ENCODE measurements at places on chromosomes 5 and 9.

GRCh38 chr5:179214678-179215077 is 130.6 kb downstream of the ADAMTS2 start:
- H3K27me3 ChIP-seq, result no peaks in the 10 kb centered on the region
- H3K36me3 ChIP-seq, result no peaks in the 10 kb centered on the region
- no peak overlapping the region for H3K4me3 ChIP-seq
- peaks cover 4% of the 10 kb centered on the region for H3K4me1 ChIP-seq
- DNase-seq, result no peak

- H3K4me3 ChIP-seq, result no peak overlapping the region
- no peaks in the 10 kb centered on the region for H3K4me1 ChIP-seq
- no peak for DNase-seq
- H3K27ac ChIP-seq, result no peak overlapping the region
- no peaks in the 10 kb centered on the region for H3K36me3 ChIP-seq
Measured at GRCh38 chr5:10660720-10661387, 97.0 kb downstream of the ANKRD33B start.

DNA sequence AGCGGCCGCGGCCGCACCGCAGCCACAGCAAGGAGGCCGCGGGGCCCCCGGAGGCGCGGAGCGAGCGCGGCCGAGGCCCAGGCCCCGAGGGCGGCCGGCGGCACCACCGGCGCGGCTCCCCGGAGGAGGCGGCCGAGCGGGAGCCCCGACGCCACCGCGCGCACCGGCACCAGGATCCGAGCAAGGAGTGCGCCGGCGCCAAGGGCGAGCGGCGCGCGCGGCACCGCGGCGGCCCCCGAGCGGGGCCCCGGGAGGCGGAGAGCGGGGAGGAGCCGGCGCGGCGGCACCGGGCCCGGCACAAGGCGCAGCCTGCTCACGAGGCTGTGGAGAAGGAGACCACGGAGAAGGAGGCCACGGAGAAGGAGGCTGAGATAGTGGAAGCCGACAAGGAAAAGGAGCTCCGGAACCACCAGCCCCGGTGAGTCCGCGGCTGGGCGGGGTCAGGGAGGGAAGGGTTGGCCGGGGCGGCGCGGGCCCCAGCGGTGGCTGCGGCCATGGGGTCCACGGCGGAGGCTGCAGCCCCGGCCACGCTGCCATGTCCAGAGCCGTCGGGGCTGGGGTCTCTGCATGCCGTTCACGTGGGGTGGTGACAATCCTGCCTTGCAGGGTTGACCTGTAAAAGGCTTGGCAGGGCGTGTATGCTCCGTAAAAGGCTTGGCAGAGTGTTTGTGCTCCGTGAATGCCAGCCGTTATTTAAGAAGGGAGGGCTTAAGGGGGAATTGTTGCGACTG is 146.0 kb downstream of the CACNA1B start:
- DNase-seq, result no peak
- no peaks in the 10 kb centered on the region for H3K36me3 ChIP-seq
- no peaks in the 10 kb centered on the region for H3K4me1 ChIP-seq

DNA sequence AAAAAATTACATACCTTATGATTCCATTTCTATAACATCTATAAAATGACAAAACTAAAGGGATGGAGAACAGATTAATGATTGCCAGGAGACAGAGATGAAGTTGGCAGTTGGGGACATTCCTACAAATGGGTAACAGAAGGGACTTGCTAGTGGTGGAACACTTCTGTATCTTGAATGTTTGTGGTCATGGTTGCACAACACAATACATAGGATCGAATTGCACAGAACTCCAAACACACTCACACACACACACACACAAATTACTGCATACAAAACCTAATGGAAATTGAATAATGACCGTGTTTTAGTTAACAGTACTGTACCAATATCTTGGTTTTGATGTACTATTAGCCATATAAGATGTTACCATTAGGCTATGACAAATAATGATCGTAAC is 330.7 kb upstream of the POU5F2 start:
- H3K27me3 ChIP-seq, result no peaks in the 10 kb centered on the region
- no peak for DNase-seq
- H3K4me1 ChIP-seq, result no peaks in the 10 kb centered on the region
- no peak overlapping the region for H3K4me3 ChIP-seq

- H3K36me3 ChIP-seq, result no peaks in the 10 kb centered on the region
- no peak overlapping the region for H3K4me3 ChIP-seq
- no peak overlapping the region for H3K27ac ChIP-seq
- no peak for DNase-seq
- H3K27me3 ChIP-seq, result no peaks in the 10 kb centered on the region
Measured at GRCh38 chr9:126413391-126414068, 86.9 kb downstream of the MVB12B start.

GRCh38 chr9:135751501-135751900 is 49.5 kb downstream of the KCNT1 start:
- no peak for DNase-seq
- H3K27me3 ChIP-seq, result no peaks in the 10 kb centered on the region
- no peaks in the 10 kb centered on the region for H3K4me1 ChIP-seq
- no peaks in the 10 kb centered on the region for H3K36me3 ChIP-seq

DNA sequence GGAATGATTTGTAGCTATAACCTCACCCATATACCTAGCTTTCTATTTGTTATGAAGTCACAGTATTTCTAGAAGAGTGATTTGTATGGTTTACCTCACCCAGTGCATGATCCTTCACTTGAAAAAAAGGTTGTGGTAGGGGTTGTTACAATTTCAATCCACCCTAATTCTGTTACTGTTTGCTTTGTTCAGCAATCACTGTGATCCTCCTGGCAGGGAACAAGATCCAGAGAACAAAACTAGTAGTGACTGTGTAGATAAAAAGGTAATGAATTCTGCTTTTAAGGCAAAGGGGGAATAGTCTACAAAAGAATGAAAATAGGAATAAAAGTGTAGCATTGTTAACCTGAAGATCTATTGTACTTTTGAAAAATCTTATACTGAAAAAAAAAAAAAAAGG is 191.3 kb upstream of the SH3GL2 start:
- H3K4me1 ChIP-seq, result no peaks in the 10 kb centered on the region
- H3K27ac ChIP-seq, result no peak overlapping the region
- DNase-seq, result no peak
- H3K27me3 ChIP-seq, result no peaks in the 10 kb centered on the region

DNA sequence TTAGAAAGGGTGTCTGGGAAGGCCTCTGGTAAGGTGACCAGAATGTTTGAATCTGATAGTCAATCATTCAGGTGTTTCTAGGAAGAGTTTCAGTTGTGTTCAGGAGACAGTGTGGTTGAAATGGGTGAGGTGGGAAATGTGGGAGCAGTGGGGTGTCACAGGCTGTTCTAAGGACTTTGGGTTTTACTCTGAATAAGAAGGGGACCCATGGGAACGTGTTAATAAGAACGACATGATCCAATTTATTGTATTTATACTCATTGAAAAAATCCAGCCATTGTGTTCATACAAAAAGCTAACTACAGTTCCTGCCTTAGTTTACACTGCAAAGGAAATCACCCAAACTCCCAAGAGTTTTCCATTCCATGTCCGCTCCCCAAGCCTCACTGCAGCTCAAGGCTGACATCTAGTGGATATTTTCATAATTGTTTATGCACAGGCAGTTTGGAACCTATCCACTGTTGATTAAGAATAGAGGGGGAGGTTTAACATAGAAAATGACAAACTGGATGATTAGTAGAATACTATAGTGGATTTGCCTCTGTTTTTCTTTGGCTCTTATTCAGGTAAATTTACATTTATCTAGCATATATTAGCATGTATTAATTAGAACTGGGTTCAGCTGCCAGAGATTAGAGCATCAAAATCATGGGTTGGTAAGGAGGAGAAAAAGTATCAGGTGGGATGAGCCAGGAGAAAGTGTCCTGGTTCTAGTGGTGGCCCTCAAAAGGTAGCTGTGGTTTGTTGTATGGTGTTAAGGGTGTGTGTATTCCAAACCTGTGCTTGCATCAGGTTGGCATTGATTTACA is 17.7 kb downstream of the CAVIN4 start:
- no peak overlapping the region for H3K4me3 ChIP-seq
- H3K27ac ChIP-seq, result no peak overlapping the region
- no peaks in the 10 kb centered on the region for H3K36me3 ChIP-seq

- H3K27ac ChIP-seq, result no peak overlapping the region
- no peaks in the 10 kb centered on the region for H3K27me3 ChIP-seq
- no peak overlapping the region for H3K4me3 ChIP-seq
Measured at GRCh38 chr9:8078641-8079140, 279.1 kb upstream of the DMAC1 start.

- DNase-seq, result peak; percentile 34
- no peaks in the 10 kb centered on the region for H3K4me1 ChIP-seq
- H3K4me3 ChIP-seq, result peak overlapping the region; percentile 34
- H3K27me3 ChIP-seq, result no peaks in the 10 kb centered on the region
Measured at GRCh38 chr5:141485321-141486055, 658 bp downstream of the PCDHGC4 start.

DNA sequence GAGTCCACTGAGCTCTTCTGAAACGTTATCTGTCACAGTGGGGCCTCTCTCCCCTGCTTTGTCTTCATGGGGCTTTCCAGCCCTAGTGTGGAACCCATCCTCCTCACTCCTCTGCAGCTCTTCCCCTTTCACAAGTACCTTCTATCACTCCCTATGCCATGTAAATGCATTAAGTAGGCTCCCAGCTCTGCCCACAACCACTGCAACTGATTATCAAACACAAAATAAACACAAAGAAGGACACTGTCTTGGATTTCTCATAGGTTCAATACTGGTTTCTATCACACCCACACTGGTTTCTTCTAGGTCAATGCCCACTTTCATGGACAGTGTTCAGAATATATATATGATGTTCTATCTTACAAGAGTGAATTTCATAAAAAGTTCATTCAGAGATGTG is 139.4 kb downstream of the GNAQ start:
- H3K4me3 ChIP-seq, result no peak overlapping the region
- H3K27me3 ChIP-seq, result no peaks in the 10 kb centered on the region
- no peaks in the 10 kb centered on the region for H3K4me1 ChIP-seq
- H3K36me3 ChIP-seq, result no peaks in the 10 kb centered on the region
- no peak overlapping the region for H3K27ac ChIP-seq

- H3K4me3 ChIP-seq, result no peak overlapping the region
- no peak overlapping the region for H3K27ac ChIP-seq
- no peaks in the 10 kb centered on the region for H3K4me1 ChIP-seq
Measured at GRCh38 chr9:81071108-81071507, 618.2 kb downstream of the TLE1 start.

DNA sequence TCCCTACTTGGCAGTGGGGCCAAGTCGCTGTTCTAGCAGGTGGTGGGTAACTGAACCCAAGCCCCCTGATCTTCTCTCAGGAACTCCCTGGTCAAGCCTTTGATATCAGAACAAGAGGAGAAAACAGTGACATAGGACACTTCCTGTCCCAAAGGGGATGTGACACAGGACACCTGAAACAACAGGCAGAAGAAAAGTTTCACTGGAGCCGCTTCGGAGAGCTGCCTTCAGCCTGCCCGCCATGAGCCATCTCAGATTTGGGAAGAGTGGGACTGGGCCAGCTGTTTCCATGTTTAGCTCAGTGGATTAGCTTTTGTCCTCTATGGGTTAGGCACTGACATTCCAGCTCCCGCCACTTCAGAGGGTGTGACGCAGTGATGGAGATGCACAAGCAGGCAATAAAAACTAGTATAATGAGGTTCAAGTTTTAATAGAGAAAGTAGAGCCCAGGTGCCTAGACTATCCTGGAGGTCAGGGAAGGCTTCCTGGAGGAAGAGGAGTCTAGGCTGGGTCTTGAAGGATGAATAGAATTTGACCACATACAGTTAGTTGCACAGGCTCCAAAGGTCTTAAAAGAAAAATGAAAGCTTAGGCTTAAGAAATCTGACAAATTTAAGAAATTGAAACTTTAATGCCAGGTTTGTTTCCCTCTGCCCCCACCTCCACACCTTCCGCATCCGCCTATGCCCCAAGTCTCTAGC is 104.1 kb upstream of the SPRY4 start:
- DNase-seq, result no peak
- H3K27me3 ChIP-seq, result no peaks in the 10 kb centered on the region
- no peak overlapping the region for H3K27ac ChIP-seq
- no peak overlapping the region for H3K4me3 ChIP-seq
- H3K4me1 ChIP-seq, result no peaks in the 10 kb centered on the region
- H3K36me3 ChIP-seq, result no peaks in the 10 kb centered on the region

- H3K27me3 ChIP-seq, result no peaks in the 10 kb centered on the region
- H3K36me3 ChIP-seq, result no peaks in the 10 kb centered on the region
- no peaks in the 10 kb centered on the region for H3K4me1 ChIP-seq
Measured at GRCh38 chr5:143920772-143921171, 108.8 kb downstream of the HMHB1 start.

GRCh38 chr9:135447126-135447525 is 32.5 kb upstream of the PPP1R26 start:
- H3K27me3 ChIP-seq, result no peaks in the 10 kb centered on the region
- no peak overlapping the region for H3K27ac ChIP-seq
- H3K4me3 ChIP-seq, result no peak overlapping the region
- DNase-seq, result no peak

- H3K4me3 ChIP-seq, result no peak overlapping the region
- H3K27ac ChIP-seq, result no peak overlapping the region
- peaks cover 2% of the 10 kb centered on the region for H3K4me1 ChIP-seq
- no peak for DNase-seq
- no peaks in the 10 kb centered on the region for H3K36me3 ChIP-seq
- no peaks in the 10 kb centered on the region for H3K27me3 ChIP-seq
Measured at GRCh38 chr5:107630184-107630583, 40.6 kb downstream of the EFNA5 start.

- H3K4me1 ChIP-seq, result no peaks in the 10 kb centered on the region
- H3K36me3 ChIP-seq, result no peaks in the 10 kb centered on the region
- no peak for DNase-seq
- no peaks in the 10 kb centered on the region for H3K27me3 ChIP-seq
- no peak overlapping the region for H3K4me3 ChIP-seq
Measured at GRCh38 chr5:113989913-113990305, 372.0 kb upstream of the KCNN2 start.

GRCh38 chr5:1205255-1206180 is 4.1 kb downstream of the SLC6A19 start:
- no peak overlapping the region for H3K4me3 ChIP-seq
- no peaks in the 10 kb centered on the region for H3K27me3 ChIP-seq
- no peaks in the 10 kb centered on the region for H3K4me1 ChIP-seq
- H3K27ac ChIP-seq, result no peak overlapping the region
- no peak for DNase-seq

DNA sequence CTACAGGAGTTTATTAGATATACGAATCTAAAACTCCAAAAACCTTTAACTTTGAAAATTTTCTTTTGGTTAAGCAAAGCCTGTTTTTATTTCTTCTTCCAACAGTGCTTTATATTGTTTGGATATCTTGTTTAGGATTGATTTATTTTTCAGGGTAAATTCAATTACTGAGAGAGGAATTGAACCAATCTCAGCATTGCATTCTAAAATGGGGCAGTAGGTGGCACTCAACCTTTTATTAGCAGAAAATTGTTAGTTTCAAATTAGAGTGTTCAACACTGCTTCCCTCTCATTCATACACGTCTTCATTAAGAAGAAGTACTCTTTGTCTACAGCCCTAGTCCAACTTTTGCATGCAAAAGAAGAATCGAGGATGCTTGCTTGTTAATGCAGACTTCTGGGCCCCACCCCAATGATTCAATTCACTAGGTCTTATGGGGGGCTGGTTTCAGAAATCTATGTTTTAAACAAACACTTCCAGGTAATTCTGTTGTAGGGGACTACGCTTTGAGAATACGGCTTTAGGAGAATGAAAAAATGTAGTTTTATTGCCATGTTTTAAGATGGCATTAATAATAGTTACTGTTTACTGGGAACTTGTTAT is 26.6 kb downstream of the MRPL22 start:
- H3K36me3 ChIP-seq, result no peaks in the 10 kb centered on the region
- no peak overlapping the region for H3K4me3 ChIP-seq
- no peaks in the 10 kb centered on the region for H3K27me3 ChIP-seq
- no peak overlapping the region for H3K27ac ChIP-seq
